ENCODE measurements at places on chromosomes 6 and 20.

- DNase-seq, result no peak
Measured at GRCh38 chr6:125163811-125164210, 10.2 kb downstream of the TPD52L1 start.

GRCh38 chr6:148263010-148263409, 79.6 kb upstream of the SASH1 start:
- DNase-seq, result no peak

GRCh38 chr6:157683707-157684106, 139.3 kb upstream of the SNX9 start:
- DNase-seq, result no peak

DNA sequence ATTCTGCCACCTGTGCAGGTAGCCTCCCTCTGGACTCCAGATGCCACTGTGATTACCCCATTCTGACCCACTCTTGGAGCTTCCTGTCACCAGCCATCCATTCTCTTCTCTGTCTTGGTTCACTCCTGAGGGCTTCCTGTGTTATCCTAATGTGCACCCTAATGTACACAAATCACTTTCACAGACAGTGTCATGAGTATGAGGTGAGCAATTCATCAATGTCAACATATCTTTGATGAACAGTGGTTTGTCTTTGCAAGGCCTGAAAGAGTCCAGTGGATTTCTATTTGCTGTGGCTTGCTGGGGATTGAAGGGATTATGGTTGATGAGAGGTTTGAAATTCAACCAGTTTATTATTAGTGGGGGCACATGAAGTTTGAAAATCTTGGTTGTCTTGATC, 63.8 kb upstream of the EEF1E1 start:
- no peak for DNase-seq

DNA sequence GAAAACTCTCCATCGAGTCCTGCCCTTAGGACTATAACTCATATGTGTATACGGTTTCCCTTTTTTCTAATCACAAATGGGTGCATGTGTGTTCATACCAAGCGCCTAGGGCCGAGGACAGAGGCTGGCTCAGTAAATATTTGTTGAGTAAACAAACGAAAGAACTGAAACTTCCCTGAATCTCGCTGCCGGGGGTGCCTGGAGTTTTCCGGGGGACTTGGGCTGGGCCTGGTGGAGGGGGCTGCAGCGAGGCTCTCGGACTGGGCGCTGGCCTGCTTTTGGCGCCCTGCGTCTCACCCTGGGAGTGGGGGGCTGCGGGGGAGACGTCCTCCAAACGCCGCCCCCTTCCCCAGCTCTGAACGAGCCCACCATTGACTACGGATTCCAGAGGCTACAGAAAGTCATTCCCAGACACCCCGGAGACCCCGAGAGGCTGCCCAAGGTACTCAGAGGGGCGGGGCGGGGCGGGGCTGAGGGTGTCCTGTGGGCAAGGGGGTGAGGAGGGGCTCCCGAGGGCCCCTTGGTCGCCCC, 49.0 kb downstream of the CPXM1 start:
- DNase-seq, result peak; percentile 75

DNA sequence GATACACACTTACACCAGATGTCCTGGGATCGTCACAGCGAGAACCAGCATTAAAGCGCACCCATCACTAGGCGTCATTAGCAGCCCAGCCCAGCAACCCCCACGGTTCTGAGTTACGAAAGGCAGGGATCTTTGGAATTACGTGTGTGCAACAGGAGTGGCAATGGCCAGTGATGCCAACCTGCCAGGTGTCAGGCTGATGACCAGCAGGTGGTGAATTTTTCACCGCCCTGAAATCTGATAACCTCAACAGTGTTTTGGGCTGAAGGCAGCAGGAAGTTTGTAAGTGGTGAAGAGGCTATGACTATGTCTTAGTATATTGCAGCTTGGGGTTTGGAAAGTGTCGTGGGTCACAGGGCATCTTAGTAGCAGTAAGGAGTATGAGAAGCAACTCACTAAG, 166.1 kb downstream of the TMEM242 start:
- no peak for DNase-seq

DNA sequence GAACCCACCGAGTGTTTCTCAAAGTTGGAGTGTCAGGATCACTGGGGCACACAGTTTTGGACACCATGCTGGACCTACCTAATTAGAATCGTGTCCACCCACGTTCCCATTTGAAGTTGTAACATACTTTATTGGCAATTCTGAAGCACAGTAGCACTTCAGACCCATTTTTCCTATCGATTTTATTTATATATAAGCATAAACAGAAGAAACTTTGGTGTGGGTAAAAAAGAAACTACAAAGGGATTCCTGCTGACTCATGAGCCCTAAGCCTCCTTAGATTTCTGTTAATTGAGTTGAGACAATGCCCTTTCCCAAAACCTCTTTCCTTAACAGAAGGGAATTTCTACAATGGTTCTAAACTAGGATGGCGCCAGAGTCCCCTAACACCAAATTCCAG, 398.0 kb downstream of the CDKAL1 start:
- DNase-seq, result no peak

GRCh38 chr6:10248378-10248843, 166.5 kb downstream of the TFAP2A start:
- DNase-seq, result no peak

- no peak for DNase-seq
Measured at GRCh38 chr6:142303176-142303533, 1.3 kb downstream of the ADGRG6 start.

DNA sequence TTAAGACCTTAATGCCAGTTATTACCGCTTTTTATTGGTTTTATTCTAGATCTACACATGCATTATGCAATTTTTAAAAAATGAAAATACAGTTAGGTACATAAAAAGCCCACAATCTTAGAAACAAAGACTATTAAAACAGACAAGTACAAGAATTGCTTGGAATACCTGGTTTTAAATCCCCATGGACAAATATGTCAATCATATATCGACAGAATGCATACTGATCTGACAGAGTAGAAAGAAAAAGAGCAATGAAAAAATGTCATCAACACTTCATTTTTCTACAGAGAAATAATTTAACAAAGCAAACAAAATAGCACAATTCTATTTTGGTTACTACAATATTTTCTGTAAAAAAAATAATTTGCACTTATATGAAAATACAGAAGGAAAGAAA, 139.7 kb downstream of the TRDN start:
- no peak for DNase-seq

- DNase-seq, result no peak
Measured at GRCh38 chr6:143139239-143139784, 78.6 kb downstream of the AIG1 start.

DNA sequence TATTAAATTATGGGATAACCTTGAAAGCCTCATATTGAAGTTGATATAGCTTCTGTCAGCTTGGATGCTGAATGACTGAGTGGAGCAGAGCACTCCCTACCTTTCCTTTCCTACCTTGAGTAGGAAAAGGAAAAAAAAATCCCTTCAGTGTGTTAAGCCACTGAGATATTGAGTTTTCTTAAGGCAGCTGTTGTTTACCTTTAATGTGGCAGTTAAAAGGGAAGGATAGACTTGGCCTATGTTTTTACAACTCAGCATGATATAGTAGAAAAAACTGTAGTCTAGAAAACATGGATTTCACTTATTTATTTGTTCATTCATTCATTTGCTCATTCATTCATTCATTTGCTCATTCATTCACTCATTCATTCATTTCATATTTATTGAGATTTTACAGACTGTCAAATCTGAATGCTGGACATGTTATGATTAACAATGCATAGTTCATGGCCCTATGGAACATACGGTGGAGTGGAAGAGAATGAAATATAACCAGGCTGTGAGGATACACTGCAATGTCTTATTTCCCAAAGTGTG, 131.5 kb upstream of the MAN1A1 start:
- DNase-seq, result no peak
